ENCODE measurements at places on chromosomes 7 and 10.
A peak's percentile ranks its signal among the peaks of the same experiment; 100 is the strongest.

GRCh38 chr10:23474626-23475025, 35.8 kb downstream of the OTUD1 start:
- no peak for DNase-seq

DNA sequence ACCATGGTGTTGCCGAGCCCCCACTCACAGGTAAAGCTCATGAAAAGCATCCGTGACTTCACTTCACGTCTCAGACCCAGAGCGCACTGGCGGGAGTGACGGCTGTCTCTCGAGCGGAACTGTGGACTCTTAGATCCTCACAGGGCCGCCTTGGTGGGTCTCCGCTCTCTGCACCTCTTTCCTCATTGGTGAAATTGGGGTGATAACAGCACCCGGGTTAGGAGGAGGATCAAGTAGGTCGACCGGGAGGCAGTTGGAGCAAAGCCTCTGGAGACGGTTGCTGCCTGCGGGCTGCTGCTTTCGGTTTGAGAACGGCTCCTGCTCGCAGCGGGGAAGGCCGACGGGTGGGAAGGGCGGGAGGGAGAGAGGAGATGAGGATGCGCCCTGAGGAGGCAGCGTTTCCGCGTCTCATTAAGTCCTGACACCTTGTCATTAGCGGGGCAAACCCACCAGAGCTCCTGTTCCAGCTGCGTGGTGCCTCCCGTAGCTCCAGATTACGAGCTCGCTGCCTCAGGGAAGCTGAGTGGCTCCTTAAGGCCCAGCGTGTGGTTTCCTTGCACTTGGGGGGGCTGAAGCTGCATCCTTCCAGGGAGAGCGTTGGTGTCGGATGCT, 51.9 kb upstream of the CFAP46 start:
- no peak for DNase-seq

GRCh38 chr7:20307901-20308300, 22.8 kb upstream of the ITGB8 start:
- peak; percentile 11 for DNase-seq

DNA sequence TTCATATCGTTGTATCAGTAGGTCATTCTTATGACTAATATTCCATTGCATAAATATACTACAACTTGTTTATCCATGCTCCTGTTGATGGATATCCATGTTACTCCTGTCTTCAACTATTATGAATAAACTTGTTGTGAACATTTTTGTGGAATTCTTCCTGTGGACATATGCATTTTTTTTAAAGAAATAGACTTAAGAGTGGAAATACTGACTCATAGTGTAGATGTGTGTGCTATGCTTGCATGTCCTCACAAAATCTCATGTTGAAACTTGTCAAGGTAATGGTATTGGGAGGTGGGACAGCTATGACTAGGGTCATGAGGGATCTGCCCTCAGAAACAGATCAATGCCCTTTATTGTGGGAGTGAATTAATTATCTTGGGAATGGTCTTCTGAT, 240.5 kb upstream of the PRSS58 start:
- DNase-seq: no peak

DNA sequence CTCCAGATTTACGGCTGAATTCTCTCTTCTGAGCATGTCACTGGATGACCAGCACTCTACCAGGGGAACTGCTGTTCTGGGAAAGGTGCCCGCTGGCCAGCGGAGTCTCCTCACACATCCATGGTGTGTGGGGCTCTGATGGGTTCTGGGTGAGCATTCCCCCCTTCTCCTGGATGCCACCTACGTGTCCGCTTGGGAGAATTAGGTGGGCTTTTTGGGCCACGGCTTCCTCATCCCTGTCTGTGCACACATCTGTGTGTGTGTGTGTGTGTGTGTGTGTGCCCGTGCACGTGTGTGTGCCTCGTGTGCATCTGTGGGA, 163.0 kb downstream of the DNAJB6 start:
- DNase-seq: no peak

GRCh38 chr10:22988581-22989360, 60.9 kb downstream of the ARMC3 start:
- DNase-seq: peak; percentile 60

- DNase-seq: no peak
Observed at GRCh38 chr7:652881-653280, 73.6 kb upstream of the DNAAF5 start.

DNA sequence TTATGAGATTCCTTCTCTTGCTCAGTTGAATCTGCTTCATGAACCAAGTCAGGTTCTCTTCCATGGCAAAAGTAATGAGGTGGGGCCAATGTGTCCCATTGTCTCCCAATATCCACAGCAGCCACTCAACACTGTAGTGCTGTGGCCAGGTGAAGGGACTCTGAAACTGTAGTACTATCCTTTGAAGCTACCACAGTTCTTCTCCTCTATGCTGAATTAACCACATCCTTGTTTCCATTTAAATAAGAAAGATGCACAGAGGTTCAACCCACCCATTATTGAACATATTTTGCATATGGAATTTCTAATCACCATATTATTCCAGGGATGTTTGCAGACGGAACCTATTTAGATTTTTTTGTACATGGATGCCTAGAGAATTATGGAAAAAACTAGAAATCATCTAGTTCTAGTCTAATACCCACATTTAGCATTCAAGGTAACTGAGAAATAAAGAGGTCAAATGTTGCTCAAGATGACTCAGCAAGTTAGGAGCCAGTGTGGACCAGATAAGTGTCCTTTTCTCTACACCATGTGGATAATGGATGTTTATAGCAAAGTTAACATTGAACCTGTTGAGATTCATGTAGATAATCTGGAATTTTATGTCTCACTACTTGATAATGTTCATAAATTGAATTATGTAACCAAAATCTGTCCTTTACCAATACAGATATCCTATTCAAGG, 64.5 kb downstream of the LRRTM3 start:
- no peak for DNase-seq

GRCh38 chr7:21086688-21087087, 300.0 kb upstream of the SP8 start:
- DNase-seq: no peak

- no peak for DNase-seq
Observed at GRCh38 chr7:157004521-157005455, 5.7 kb downstream of the MNX1 start.

DNA sequence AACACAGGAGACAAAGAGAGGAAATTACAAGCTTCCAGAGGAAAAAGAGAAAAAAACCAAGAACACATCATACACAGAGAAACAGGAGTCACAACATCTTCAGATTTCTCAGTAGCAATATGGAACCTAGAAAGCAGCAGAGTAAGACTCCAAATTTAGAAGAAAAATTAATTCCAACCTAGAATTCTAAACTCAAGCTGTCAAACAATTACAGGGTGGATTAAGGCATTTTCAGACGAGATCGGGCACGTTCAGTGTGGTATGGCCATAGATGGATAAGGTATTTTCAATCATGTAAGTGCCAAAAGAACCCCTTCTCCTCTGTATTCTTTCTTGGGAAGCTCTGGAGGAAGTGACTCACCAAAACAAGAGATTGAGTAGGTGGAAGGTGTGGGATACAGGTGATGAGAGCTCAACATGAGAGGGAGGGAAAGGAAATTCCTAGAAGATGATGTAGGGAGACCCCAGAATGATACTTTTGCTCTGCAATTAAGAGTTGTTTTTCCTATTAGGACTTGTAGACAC, 51.6 kb downstream of the FAM204A start:
- DNase-seq: no peak

GRCh38 chr7:17863095-17863808, 77.0 kb downstream of the SNX13 start:
- DNase-seq: no peak

GRCh38 chr7:85162721-85163120, 24.1 kb downstream of the SEMA3D start:
- DNase-seq: no peak

- no peak for DNase-seq
Observed at GRCh38 chr7:96770758-96771157, 61.1 kb upstream of the SEM1 start.

- DNase-seq: no peak
Observed at GRCh38 chr7:101517304-101517703, 111.8 kb downstream of the MYL10 start.

GRCh38 chr10:32964270-32964669, 6.2 kb upstream of the ITGB1 start:
- no peak for DNase-seq

- DNase-seq: no peak
Observed at GRCh38 chr10:69891057-69891617, 89.4 kb downstream of the COL13A1 start.

- DNase-seq: no peak
Observed at GRCh38 chr10:1412531-1413189, 324.7 kb downstream of the ADARB2 start.

- no peak for DNase-seq
Observed at GRCh38 chr7:92766461-92767003, 69.8 kb downstream of the CDK6 start.

DNA sequence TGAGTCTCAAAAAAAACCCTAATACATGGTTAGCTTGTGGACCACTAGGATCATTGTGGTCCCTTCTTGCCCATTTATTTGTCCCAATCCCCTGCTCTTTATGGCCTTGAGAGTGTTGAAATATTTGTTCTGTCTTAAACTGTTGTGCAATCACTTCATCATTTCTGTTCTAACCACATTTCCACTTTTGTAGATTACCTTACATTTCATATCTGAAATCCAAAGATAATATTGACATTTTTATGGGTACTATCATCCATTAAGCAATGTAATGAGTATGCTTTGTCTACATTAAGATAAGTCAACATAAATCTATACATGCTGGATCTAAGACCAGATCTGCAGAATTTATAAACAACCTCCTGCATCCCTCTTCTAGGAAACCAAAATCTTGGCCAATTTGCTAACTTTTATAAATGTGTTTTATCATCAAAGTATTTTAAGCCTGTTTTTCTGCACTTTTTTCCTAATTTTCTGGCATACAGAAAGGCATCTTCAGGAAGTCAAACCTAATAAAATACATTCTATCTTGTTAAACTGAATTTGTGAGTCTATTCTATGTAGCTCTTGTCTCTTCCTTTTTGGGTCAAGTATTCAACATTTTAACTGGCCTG, 359.4 kb upstream of the CELF2 start:
- no peak for DNase-seq

- no peak for DNase-seq
Observed at GRCh38 chr7:36440880-36441279, 51.2 kb downstream of the ANLN start.

GRCh38 chr10:89171263-89171872, 35.7 kb downstream of the CH25H start:
- no peak for DNase-seq
